Stimulated activated CD8-positive, alpha-beta memory T cell treated with anti-CD3 and anti-CD28 coated beads, Interleukin-4, amount 100 ng/mL, for 1 hour (primary cell): ENCODE measurements at places on chromosomes 7 and 10.

DNA sequence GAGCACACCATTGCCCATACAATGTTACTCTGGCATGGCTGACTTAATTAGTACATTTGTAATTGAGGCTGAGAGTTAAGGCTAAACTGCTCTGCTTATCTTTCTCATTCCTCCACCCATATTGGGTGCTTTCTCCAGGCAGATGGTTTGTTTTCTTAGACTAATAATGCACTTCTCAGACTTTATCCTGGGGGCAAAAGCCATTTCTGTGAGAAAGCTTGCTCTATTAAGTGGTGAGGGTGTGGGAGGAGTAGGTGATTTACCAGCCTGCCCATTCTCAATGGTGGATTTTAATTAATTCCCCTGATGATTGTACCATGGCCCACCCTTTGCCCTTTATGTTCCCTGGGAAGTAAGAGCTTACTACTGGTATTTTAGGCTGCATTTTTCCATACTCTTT is 174.8 kb downstream of the FOXP2 start:
- DNase-seq, result no peak

DNA sequence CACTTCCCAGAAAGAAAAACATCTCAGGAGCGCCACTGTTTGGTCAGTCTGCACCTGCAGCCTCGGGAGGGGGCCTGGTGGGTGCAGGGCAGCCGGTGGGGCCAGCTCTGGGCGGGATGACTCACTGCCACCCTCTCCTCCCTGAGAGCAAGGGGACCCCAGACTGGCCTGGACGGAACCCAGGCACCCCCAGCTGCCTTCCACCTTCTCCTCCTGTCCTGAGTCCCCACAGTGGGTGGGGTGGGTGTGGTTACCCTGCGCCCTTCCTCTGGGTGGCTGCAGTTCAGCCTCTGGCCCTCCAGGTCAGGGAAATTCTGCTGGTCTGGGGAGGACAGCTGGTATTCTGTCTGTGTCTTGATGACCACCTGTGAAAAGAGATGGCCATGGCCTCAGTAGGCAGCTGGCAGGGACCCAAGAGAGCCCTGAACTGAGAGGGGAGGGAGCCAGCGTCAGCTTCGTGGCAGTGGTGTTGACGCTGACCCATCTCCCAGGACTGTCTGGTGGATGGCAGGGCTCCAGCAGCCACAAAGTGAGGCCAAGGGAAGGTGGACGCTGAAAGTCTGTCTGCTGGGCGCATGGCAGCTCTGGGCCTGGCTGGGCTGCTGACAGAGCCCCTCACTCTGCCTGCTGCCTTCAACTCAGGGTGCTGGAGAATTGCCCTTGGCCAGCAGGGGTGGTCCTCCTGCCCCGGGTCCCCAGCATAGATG is 8.9 kb downstream of the CALY start:
- no peak for DNase-seq

DNA sequence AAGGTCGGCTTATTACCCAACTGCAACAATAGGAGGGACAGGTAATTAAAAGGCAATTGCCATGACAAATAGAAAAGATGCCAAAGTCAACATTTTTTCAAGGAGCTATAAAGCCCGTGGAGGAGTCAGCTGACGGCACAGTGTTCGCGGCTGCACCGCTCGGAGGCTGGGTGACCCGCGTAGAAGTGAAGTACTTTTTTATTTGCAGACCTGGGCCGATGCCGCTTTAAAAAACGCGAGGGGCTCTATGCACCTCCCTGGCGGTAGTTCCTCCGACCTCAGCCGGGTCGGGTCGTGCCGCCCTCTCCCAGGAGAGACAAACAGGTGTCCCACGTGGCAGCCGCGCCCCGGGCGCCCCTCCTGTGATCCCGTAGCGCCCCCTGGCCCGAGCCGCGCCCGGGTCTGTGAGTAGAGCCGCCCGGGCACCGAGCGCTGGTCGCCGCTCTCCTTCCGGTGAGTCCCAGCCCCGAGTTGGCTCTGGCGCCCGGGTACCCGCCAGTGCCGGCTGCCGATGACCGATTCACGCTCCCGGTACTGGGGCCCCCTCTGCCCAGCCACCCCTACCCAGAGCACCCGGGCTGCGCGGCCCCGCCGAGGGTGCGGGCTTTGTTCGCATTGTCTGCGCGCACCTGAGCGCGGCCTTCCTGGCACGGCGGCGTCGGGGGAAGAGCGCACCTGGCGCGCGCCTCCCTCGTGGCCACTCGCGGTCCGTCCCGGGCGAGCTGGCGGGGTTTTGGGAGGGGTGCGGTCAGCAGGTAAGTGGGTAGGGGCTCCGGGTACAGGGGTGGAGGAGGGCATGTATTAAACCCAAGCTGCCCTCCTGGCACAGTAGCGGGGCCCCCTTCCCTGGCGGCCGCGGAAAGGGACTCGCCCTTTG is at the start of gene VWA2:
Gene VWA2 (plus strand): TSS at position 138 of the 877 bp plus-strand sequence. CDS start 9,460 bp downstream, outside the sequence.
- no peak for DNase-seq

GRCh38 chr7:22730066-22730710 is 3.2 kb downstream of the IL6 start:
- DNase-seq, result no peak

- no peak for DNase-seq
Observed at GRCh38 chr10:79442171-79443040, 3.0 kb downstream of the ZCCHC24 start.

- no peak for DNase-seq
Observed at GRCh38 chr7:155363852-155364600, 66.3 kb downstream of the INSIG1 start.

GRCh38 chr7:114922026-114922651 is at the start of gene MDFIC:
TSS of gene MDFIC (plus strand) at chr7:114922094. CDS start at chr7:114923034, 940 bp downstream.
- peak; percentile 28 for DNase-seq

GRCh38 chr7:103129702-103130549 is 19.0 kb downstream of the NAPEPLD start:
- DNase-seq, result no peak

GRCh38 chr7:17528636-17529035 is 230.2 kb downstream of the AHR start:
- DNase-seq, result no peak

DNA sequence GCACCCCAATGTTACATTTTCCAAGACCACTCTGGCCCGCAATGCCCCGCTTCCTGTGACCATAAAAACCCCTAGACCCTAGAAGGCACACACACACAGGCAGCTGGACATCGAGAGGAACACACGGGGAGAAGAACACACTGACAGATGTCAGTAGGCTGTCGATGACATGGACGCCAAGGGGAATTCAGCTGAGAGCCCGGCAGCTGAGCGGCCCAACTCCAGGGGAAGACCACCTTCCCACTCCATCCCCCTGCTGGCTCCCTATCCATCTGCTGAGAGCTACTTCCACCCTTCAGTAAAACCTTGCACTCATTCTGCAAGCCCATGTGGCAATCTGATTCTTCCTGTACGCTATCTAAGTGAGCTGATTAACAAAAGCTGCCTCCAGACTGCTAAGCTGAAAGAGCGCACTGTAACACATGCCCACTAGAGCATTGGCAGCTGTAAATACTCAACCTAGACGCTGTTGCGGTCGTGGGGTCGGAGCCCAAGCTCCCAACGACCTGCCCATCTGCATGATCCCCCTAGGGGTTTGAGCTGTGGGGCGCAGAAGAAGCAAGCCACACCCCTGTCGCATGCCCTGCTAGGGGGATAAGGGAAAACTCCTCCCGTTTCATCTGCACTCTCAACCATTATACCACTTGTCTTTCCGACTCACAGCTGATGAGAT is 843.6 kb upstream of the POT1 start:
- DNase-seq, result no peak

DNA sequence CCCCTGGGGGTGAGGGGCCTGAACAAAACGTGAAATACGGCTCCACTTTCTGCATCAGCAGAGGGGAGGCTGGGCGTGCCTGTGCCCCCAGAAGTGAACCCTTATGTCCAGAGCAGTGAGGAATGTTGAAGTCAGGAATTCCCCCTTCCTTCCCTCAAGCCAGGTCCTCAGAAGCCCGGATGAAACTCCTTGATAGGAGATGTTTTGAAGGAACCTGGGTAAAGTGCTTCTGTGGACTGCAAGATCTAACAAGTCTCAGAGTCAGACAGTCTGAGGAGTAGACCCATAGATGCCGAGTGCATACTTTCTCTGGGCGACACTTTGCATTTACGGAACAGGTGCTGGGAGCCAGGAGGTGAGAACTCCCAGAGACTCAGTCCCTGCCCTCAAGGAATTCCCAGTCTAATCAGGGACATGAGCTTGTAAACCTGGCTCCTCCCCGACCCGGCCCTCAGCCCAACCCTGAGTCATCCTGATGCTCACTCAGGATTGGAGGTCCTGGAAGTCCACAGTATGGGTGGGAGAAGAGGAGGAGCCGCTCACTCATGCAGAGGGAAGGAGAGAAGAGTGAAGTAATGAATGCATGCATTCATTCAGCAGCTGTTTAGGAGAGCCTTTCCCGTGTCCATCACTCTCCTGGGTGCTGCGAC is 179.5 kb upstream of the ITGB1 start:
- no peak for DNase-seq

- no peak for DNase-seq
Observed at GRCh38 chr7:106060394-106060920, 51.7 kb downstream of the SYPL1 start.

- DNase-seq, result no peak
Observed at GRCh38 chr10:5744849-5745248, 60.2 kb downstream of the TASOR2 start.

DNA sequence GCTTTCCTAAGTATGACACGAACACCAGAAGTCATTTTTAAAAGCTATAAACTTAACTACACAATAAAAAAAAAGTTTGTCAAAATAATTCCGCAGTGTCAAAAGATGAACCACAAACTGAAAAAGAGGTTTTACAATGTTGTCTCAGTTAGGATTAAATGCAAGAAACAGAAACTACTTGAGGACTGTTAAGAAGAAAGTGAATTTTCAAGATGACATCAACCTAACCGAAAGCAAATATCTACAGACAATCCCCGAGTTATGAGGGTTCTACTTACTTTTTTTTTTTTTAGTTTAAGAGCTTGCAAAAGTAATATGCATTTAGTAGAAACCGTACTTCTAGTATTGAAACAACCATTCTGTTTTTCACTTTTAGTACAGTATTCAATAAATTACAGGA is 62.3 kb downstream of the TFPI2 start:
- no peak for DNase-seq

GRCh38 chr7:14510268-14510667 is 392.3 kb downstream of the DGKB start:
- DNase-seq, result no peak

DNA sequence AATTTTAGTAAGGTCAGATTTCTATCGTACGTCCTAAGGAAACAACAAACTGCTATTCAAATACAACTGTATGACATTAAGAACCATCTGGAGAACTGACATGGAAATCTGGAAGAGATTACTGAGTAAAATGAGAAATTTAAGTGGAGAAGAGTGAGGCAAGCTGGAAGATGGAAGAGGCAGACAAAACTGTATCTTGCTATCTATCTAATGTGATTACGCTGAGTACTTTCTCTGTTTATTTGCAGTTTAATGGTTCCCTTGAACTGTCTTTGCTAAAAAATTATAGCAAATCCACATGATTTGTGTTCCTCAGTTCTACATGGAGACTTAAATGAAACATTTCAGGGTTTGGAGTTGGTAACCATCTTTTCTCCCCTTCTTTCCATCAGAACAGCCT is 927.1 kb upstream of the MBL2 start:
- no peak for DNase-seq
